Activated naive CD4-positive, alpha-beta T cell treated with anti-CD3 and anti-CD28 coated beads, Interleukin-2, amount 10 ng/mL, durations not matched to agents 5 hours and 36 hours (primary cell): ENCODE measurements at places on chromosomes 7 and 10. TPM values are rescaled to one million over a fixed set of nuclear protein-coding genes. Genes with fewer than 3 reads are reported as not detected.

The PIP gene
- total RNA-seq, result not detected

The GJD4 gene
- total RNA-seq, result not detected

The ZCWPW1 gene
- 3.6 TPM for total RNA-seq

The SLC26A5 gene
- not detected for total RNA-seq

The LRRC18 gene
- total RNA-seq, result not detected

The NPC1L1 gene
- total RNA-seq, result not detected

The AGMO gene
- total RNA-seq, result not detected

The DRGX gene
- total RNA-seq, result not detected

The ZMIZ1 gene
- total RNA-seq, result 31.9 TPM

The MICALL2 gene
- 2.0 TPM for total RNA-seq

The CFAP69 gene
- total RNA-seq, result not detected

The IGFBP3 gene
- 3.6 TPM for total RNA-seq

The RGR gene
- total RNA-seq, result not detected

The CYP2E1 gene
- 0.30 TPM for total RNA-seq

The CPA2 gene
- not detected for total RNA-seq

The GNGT1 gene
- total RNA-seq, result not detected

The PKD1L1 gene
- 0.10 TPM for total RNA-seq

The HOXA9 gene
- not detected for total RNA-seq

The SPOCK2 gene
- 412 TPM for total RNA-seq

The MSS51 gene
- total RNA-seq, result 2.9 TPM

The RHOBTB1 gene
- not detected for total RNA-seq

The HMX2 gene
- not detected for total RNA-seq

The GDF2 gene
- total RNA-seq, result not detected

The GPR158 gene
- not detected for total RNA-seq

The WEE2 gene
- total RNA-seq, result not detected
